ENCODE measurements at places on chromosomes 3 and 15.

DNA sequence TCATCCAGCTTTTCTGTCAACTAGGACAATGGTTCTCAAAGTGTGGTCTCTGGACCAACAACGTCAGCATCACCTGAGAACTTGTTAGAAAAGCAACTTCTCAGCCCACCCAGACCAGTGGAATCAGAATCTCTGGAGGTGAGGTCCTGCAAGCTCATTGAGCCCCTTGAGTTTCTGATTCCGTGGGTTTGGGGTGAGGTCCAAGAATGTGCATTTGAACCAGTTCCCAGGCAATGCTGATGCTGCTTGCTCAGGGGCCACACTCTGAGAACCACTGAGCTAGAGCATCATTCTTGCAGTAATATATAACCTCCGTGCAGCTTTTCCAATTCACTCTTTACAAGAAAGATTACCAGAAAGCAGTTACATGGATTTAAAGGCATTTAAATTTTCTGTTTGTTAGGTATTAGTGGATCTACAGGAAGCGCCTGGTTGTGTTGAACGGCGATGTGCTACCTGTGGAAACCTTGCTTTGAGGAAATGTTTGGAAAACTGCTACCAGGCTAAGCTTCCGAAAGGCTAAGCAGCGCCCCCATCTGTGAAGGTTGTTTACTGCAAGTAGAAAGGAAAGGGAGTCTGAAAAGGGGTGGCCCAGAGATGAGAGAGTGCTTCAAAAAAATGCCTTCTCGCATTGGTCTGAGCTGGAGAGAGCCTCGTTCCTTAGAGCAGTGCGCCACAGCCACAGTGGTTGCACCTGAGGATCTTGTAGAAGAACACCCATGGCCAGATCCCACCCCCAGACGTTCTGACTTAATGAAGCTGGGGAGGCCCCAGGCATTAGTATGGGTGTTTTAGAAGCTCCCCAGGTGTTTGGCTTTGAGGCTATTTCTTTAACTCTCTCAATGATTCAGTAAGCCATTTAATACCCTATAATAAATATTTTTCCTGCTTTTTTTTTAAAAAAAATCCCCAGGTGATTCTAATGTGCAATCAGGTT lies 50.0 kb downstream of the RLBP1 start:
- no peak for DNase-seq

- no peak for DNase-seq
These were observed 123.0 kb downstream of the TCF12 start for GRCh38 chr15:57041416-57041815.

DNA sequence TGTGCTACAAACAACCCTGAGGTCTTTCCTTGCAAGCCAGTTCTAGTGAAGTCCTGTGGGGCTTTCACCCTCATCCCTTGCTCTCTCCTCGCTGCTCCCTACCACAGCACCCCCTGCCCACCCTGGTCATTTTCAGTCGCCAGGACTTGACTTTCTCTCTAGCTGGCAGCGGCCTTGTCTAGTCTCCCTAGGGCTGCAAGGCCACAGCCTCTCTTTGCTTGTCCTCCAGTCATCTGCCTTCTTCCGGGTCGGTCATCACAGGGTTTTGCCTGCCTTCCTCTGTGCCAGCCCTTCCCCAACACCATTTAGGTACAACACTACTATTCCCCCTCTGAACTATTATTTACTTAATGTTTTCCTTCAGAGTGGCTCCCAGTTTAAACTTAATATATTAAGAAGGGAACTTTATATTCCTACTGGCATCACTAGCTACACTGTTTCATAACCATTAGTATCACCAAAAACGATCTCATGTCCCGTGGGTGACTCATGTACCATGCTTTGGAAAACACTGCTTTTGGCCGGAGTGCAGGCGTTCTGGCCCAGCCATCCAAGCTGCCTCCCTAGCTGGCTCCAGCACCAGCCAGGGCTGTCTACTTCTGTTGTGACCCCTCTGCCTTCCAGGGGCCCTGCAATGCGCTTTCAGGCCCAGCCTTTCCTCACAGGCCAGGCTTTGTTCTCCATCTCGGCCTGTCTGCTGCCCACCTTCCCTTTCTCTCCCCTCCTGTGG lies 21.4 kb downstream of the FAH start:
- DNase-seq, result no peak

- DNase-seq, result no peak
These were observed 62.3 kb downstream of the DHX30 start for GRCh38 chr3:47865192-47865591.

DNA sequence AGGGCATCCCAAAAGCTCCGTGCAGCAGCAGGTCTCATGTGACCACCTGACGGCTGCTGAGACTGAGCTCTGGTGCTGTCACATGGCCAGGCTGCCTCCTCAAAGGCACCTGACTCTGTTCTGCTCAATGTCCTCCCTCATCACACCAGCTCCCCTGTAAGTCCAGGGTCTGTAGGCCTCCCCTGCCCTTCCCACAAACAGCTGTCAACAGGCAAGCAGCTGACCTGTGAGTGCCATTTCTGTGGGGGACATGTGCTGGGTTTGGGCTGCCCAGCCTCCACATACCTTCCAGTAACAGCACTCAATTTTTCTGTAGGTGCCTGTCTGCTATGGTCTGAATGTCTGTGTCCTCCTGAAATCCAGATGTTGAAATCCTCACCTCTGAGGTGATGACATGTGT lies 11.2 kb downstream of the NUP210 start:
- no peak for DNase-seq

DNA sequence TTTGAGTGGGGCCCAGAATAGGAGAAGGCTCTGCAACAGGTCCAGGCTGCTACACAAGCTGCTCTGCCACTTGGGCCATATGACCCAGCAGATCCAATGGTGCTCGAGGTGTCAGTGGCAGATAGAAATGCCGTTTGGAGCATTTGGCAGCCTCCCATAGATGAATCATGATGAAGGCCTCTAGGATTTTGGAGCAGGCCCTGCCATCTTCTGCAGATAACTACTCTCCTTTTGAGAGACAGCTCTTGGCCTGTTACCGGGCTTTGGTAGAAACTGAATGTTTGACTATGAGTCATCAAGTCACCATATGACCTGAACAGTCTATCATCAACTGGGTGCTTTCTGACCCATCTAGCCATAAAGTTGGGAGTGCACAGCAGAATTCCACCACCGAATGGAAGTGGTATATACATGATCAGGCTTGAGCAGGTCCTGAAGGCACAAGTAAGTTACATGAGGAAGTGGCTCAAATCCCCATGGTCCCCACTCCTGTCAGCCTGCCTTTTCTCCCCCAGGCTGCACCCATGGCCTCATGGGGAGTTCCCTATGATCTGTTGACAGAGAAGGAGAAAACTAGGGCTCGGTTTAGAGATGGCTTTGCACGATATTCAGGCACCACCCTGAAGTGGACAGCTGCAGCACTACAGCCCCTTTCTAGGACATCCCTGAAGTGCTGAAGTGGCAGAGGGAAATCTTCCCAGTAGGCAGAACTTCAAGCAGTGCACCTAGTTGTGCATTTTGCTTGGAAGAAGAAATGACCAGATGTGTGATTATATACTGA lies 971.4 kb downstream of the MCTP2 start:
- DNase-seq, result no peak

DNA sequence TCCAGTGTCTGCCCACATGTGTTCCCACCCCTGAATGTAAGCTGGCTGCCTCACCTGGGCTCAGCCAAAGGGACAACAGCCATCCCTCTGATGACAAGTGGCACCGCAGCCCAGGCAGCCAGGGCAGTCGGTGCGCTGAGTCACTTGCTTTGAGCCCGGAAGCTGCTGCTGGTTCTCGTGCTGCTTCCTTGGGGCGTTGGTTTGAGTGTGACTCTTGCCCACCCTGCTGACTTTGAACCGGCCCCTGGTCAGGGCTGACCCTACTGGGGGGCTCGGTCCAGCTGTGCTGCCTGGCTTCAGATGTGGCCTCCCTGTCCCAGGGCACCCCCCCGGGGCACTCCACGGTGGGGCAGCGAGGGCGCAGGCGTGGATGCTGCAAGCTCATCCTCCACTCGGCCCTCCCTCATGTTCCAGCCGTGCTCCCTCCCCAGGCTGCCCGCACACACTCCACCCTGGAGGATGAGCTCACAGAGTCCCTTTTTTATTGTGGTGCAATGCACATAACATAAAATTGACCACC lies 62.1 kb downstream of the EFCAB12 start:
- DNase-seq, result no peak

- DNase-seq, result no peak
These were observed 8.5 kb downstream of the MRAS start for GRCh38 chr3:138356730-138357405.

DNA sequence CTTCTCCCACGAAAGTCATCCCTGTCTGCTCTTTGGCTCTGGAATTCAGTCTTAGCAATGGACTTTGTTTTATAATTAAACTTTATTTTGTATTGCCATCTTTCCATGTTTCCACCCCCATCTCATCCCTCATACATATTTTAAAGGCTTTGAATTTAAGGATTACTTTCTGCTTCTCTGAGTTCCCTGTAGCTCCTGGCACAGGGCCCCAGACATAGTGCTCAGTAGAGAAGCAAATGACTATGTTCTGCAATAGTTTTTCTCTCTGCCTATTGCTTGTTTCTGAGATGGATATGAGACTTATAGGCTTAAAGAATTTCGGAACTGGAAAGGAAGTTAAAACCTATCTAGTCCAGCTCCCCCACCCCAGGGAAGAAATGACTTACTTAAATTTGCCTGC lies 197.0 kb downstream of the LPP start:
- no peak for DNase-seq

GRCh38 chr15:79562403-79562815 lies 130.3 kb downstream of the MINAR1 start:
- DNase-seq, result no peak

GRCh38 chr3:169891886-169892285 lies 19.5 kb upstream of the SAMD7 start:
- DNase-seq, result no peak

- no peak for DNase-seq
These were observed 556.6 kb downstream of the GABRG3 start for GRCh38 chr15:27527490-27528067.

DNA sequence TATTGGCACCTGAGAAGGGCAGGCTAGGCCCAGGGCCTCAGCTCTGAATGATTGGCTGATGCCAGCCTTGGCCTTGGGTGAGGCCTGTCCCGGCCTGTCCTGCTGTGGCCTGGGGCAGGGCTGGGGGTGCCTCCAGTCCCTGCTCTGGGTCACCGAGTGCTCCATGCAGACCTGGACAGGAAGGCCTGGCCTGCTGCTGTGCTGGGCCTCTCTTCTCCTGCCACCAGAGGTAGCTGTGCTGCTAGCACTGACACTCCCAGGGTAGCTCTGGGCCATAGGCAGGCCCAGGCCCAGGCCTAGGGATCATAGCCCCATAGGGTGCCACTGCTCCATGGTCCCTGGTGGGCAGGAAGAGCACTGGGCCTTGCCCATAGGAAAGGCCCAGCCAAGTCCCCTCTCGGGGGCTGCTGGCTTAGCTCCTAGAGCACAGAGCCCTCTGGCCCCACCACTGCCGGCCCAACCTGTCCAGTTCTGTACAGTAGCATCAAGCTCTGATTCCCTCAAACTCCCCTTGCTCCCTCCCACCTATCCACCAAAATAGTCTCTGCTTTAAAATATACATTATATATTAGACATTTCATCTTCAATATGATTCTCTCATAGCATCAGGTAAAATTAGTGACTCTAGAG lies 18.2 kb downstream of the ABTB1 start:
- no peak for DNase-seq

GRCh38 chr3:16960125-16960524 lies 75.4 kb downstream of the PLCL2 start:
- DNase-seq, result no peak

DNA sequence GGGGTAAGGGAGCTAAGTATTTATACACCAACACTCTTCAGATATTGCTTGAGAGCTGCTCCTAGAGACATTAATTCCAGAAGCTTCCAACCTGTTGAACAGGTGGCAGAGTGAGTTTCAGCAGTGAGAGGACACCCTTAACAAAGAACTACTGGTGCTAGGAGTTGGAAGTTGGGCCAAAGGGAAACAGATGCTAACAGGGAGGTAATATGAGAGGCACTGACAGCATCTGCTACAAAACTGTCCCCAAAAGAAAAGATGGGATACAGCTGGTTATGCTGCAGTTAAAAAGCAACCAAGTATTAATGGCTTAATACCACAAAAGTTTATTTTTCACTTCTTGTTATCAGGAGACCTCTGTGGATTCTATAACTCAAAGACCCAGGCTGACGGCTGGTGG lies 104.5 kb upstream of the SATB1 start:
- DNase-seq, result no peak

- DNase-seq, result no peak
These were observed 3.8 kb downstream of the MPI start for GRCh38 chr15:74893627-74894026.

- no peak for DNase-seq
These were observed 33.8 kb upstream of the BLM start for GRCh38 chr15:90683371-90683770.

DNA sequence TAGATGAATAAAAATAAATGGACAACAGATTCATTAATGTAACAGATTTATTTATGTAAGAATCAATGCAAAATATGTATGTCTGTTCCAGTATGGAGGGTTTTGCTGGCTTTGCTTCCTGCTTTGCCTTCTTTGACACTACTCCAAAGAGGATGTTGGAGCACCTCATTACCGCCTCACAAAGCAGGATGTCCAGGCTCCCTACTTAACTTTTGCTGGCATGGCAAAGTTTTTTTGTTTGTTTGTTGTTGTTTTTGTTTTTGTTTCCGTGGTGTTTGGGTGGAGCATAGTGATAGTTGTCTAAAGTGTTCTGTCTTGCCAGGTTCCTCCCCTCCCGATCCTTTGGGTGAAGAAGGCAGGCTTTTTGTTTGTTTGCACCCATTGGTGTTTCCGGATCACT lies 38.7 kb downstream of the DIPK2A start:
- DNase-seq, result no peak

DNA sequence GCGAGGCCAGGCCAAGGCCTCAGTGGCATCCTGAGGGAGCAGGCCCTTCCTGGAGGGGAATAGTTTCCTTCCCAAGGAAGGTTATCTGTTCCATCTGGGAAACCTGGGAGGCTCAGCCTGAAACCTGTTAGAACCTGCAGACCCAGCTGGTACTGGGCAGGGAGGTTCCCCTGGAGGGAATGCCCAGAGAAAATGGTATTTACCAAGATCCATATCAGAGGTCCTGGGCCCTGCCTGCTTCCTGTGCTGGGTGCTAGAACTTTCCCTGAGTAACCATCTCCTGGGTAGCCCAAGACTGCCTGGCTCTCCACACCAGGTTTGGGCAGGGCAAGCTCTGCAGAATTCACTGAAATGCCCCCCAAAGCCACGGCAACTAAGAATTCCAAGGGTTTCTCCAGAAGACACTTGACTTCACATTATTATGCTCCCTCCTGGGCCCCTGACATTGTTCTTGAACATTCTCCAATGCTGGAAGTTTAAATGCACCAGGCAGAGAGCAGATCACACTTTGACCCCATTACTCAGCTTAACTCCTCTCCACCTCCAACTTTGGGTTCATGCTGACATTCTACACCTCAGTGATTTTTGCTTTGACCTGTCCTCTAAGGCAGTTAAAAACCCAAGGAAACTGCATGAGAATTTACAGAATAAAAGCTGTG lies 2.0 kb downstream of the CA12 start:
- DNase-seq, result no peak
